Muscle of back (tissue), 13 donors: ENCODE measurements at places on chromosomes 1 and 21.
A peak's percentile ranks its signal among the peaks of the same experiment; 100 is the strongest.

DNA sequence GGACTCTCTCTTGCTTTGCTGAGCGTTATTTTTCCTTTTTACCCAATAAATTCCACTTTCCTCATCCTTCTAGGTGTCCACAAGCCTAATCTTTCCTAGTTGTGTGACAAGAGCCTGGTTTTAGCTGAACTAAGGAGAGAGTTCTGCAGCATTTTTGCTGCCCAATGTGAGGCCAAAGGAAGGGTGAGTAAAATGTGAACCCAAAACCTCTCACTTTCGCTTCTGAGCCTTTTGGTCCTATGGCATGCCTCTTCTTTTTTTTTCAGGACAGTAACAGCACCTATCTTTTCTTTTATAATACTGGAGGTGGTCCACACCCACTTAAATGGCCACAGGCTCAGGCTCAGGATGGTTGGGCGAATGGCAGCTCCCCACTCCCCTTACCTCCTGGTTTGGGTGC lies 111.1 kb downstream of the COP1 start:
- DNase-seq: no peak

DNA sequence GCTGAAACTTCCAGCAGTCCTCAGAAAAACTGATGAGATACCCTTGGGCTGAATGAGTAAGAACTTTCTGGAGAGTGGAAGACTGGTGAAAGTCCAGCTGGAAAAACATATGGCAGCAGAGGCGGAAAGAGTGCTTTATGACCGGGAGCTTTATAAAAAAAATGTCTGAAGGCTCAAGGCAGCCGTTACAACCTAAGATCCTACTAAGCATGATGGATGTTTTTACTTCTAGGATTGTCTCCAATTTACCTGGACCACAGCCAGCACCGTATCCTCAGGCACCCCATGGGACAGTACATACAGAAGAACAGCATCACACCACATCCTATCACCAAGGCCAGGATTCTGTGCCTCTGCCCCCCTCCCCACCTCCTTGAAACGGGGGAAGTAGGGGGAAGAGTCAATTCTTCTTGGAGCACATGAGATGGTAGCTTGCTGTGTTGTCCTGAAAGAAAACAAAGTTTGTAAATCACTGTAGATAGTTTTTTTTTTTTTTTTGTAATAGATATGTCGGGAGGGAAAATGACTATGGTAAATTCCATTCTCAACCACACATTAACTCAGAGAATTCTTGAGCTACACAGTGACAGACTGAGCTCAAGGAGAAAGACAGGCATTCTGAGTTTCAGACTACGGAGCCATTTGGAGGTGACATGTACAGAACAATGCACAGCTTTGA lies 11.8 kb upstream of the IRF2BP2 start:
- DNase-seq: peak; percentile 93

DNA sequence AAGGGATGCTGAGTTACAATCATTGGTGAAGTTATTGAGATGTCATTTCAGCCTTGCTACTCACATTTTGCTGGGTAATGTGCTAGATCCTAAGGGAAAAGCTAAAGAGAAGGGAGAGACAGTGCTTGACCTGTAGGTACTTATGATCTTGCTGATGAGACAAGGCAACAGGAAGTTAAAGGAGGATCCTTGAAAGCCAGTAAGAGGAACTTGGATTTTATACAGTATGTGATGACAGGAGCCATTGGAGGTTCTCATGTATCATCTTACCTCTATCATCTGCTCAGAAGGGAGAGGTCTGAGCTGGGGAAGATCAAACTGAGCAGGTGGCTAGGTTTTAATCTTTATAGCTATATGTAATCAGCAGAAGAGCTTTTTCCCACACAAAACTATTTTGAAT lies 6.3 kb downstream of the APOBEC4 start:
- no peak for DNase-seq

DNA sequence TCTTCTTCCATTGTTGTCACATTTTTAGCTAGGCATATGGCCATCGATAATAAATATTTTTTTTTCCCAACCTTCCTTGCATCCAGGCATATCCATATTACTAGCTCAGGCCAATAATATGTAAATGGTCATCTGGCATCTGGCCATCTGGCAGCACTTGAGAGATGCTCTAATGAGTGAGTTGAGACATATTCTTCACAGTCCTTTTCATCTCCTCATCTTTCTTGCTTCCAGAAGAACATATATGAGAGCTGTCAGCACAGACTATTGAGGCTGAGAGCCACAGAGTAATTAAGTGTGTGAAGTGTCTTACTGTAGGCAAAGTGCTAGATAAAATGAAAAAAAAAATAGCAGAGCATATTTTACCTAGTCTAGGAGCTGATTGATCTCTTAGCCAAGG lies 628.4 kb upstream of the TMPRSS15 start:
- peak; percentile 24 for DNase-seq

DNA sequence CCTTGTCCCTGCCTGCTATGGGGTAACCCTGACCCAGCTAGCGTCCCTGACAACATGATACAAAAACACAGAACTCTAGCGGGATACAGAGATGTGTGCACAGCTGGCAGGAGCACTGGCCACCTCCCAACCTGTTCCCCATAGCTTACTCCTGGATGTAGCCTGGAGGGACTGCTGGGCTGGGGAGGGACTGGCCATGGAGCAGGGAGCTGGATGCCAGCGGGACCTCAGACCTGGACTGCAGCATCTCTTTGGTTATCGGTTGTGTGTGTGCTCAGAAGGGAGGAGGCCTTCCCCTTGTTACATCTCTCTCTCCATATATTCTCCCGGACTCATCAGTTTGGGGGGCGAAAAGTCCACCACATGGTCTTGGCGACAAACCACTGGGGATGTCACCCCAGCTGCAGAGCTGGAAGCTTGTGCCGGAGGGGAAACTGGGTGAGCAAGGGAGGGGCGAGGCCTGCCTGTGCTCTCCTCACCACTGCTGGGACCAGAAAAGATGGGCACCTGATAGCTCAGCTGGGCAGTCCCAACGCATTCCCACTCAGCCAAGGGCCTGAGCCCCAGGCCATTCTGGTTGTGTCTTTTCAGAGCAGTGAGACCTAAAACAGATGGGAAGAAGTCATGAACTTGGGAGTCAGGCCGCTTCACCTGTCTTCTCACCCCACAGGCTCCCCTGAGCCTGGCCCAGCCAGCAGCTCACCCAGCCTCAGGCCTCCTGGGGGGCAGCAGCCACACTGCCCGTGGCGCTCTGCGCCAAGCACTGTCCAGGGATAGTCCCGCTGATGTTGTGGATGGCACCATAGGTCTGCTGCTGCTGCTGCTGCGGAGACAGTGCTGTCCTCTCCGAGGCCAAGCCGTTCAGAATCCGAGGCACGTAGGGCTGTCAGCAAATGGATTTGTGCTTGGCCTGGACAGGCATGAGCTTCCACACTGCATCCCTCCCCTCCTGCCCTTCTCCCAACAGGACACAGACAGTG lies 35.6 kb downstream of the TMEM63A start:
- no peak for DNase-seq

GRCh38 chr1:17633654-17634053 lies 94.2 kb downstream of the ARHGEF10L start:
- DNase-seq: no peak

DNA sequence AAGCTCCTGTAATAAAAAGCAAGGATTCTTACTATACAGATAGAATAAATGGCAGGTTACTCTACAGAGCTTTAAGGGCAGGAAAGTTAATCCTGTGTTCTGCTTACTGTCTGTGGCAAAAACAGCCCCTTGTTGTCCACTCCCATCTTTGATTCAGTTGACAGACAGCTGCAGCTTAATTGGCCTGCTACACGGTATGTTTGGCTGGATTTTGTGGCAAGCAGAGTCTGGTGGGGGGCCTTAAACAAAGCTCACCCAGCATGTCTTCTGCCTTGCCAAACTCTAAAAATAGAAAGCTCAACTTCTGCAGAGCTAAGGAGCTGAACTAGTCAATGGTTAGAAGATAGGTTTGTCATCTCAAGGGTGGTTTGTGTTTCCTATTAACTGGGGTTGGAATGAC lies 407.2 kb downstream of the HLX start:
- no peak for DNase-seq

GRCh38 chr1:108113496-108113895 lies 86.6 kb downstream of the SLC25A24 start:
- DNase-seq: no peak

- no peak for DNase-seq
These were observed 51.4 kb upstream of the FAM89A start for GRCh38 chr1:231091415-231091814.

GRCh38 chr1:112239683-112240330 lies 156.2 kb upstream of the CTTNBP2NL start:
- DNase-seq: no peak

- no peak for DNase-seq
These were observed 241.8 kb downstream of the TRABD2B start for GRCh38 chr1:47755101-47755990.

DNA sequence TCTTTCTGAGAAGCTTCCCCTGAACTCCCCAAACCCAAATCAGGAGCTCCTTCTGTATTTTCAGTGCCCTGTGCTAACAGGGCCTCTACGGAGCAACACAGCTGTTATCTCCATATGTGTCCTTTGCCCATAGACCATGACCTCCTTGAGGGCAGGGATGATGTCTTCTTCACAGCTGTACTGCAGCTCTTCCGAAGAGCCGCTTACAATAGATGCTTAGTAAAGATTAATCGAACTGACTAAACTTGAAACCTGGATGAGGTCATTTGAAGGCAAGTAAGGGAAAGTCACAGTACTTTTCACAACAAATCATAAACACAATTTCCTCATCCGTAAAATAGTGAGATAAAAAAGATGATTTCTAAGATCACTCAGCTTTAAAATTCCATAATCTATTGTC lies 4.4 kb upstream of the KCNN3 start:
- DNase-seq: no peak

- DNase-seq: no peak
These were observed 4.6 kb downstream of the LRRC8B start for GRCh38 chr1:89529196-89529595.

DNA sequence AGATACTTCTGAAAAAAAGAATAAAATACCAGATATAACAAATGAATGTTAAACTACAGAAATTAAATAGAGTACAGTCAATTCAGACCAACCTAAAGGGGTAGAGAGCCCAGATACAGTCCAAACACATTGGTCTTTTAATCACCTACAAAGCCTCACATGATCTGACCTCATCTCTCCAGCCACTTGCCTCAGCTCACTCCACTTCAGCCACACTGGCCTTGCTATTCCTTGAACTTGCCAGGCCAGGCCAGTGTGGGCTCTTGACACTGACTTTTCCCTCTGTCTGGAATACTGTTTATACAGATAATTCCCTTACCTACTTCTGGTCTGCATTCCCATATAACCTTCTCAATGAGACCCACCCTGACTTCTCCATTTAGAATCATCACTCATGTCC lies 17.0 kb upstream of the PPIE start:
- no peak for DNase-seq

GRCh38 chr1:21290546-21290944 lies 282 bp upstream of the ECE1 start:
- no peak for DNase-seq

DNA sequence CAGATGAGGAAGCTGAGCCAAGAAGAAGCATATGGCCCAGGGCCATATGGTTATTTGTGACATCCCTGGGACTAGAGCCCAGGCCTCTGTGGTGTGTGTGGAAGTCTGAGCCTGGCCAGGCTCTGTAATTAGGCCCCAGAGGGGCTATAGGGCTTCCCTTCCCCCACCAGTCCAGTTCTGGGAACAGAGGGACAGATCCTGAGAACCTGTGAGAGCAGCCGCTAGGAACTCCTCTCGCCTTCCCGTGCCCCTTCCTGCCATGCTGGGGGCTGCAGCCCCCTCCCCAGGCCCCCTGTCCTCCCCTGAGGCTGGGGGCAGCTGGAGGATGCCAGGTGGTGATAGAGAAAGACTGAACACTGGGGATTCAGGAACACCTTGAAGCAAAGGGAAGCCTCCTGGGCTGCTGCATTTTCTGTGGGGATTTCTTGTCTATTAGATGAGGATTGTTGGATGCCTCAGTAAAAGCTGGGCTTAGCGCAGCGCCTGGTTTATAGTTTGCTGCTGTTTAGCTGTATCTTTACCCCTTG lies 33.3 kb downstream of the COQ8A start:
- peak; percentile 75 for DNase-seq

DNA sequence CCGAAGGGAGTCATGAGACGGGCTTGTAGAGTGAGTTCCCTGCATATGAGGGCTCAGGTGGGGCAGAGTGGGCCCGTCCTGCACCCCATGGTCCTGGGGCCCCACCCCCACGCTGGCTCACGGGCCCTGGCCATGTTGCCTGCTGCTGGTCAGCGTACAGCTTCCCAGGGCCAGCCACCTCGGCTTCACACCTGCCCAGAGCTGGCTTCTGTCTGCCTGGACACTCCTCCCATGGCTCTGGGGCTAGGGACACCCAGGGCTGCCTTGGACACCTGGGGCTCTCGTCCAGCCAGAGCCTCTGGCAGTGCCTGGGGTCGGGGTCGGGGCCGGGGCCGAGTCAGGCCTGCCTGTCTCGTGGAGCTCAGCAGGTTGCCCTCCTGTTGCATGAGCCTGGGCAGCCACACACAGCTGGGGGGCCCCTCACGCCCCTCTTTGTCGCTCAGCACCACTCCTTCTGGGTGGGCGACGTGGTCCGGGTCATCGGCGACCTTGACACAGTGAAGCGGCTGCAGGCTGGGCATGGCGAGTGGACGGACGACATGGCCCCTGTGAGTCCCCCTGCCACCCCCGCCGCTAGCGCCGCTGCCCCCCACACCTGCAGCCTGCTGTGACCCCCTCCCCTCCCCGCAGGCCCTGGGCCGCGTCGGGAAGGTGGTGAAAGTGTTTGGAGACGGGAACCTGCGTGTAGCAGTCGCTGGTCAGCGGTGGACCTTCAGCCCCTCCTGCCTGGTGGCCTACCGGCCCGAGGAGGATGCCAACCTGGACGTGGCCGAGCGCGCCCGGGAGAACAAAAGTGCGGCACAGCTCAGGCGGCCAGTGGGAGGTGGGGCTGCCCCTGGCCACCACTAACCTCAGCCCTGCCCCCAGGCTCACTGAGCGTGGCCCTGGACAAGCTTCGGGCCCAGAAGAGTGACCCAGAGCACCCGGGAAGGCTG lies 5.5 kb upstream of the MMP23B start:
- DNase-seq: no peak

GRCh38 chr21:31530897-31531705 lies 128.4 kb upstream of the SOD1 start:
- DNase-seq: no peak

GRCh38 chr1:162587347-162587746 lies 25.8 kb downstream of the UAP1 start:
- DNase-seq: no peak

DNA sequence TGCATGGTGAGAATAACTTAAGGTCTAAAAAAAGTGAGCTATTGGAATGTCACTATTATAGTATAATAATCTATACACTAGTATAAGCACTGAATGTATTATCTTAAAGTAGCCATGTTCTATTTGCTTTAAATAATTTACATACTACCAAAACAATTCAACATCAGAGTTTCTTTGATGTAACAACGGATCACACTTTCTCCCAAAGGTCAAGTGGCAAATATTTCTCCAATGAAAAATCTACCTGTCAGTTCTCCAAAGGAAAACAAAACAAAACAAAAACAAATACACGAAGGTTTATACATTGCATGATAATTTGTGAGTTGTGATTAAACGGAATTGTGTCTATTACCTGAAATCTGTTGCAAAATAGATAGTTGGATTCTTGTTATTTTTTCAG lies 581.4 kb downstream of the USP25 start:
- DNase-seq: no peak

- no peak for DNase-seq
These were observed 78.6 kb upstream of the RGS2 start for GRCh38 chr1:192730198-192730597.
